Activated B cell treated with CpG ODN at 0.5 μM for 24 hours (primary cell): ENCODE measurements at places on chromosomes 2 and 18.

GRCh38 chr2:151161821-151162551 lies 99.7 kb downstream of the RBM43 start:
- DNase-seq = no peak

DNA sequence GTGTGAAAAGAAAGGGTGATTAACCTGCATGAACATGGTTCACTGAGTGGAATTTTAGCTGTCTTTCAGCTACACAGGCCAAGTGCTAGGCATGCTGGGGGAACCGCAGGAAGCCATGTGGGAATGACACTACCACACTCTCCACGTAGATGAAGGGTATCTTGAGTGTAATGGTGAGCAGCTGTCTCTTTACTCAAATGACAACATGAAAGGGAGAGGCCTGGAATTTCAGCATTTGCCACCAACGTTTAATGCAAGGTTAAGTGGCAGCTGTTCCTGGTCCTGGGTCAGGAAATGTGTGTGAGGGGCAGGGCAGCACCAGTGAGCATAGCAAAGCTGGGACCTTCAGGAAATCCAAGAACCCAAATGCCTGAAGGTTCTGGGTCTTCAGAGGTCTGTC lies 588.4 kb downstream of the SLC4A3 start:
- no peak for DNase-seq

GRCh38 chr2:221322741-221323140 lies 249.4 kb downstream of the EPHA4 start:
- no peak for DNase-seq

DNA sequence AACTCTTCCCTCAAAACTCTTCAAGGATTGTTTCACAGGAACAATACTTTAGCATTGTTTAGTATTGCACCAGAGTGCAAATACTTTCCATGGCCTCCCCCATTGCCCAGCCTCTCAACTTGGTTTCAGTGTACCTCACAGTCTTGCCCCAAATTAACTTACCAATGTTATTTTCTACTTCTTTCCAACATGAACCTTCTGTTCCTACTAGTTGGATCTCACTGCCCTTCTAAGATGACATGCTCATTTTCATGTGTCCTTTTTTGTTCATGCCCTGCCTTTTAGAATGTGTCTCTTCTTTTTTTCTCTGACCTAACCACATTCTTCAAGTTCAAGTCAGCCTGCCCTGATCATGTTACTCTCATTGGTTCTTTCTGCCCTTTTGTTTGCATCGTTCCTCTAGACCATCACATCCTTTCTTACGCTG lies 4.1 kb downstream of the SPATS2L start:
- DNase-seq = no peak

DNA sequence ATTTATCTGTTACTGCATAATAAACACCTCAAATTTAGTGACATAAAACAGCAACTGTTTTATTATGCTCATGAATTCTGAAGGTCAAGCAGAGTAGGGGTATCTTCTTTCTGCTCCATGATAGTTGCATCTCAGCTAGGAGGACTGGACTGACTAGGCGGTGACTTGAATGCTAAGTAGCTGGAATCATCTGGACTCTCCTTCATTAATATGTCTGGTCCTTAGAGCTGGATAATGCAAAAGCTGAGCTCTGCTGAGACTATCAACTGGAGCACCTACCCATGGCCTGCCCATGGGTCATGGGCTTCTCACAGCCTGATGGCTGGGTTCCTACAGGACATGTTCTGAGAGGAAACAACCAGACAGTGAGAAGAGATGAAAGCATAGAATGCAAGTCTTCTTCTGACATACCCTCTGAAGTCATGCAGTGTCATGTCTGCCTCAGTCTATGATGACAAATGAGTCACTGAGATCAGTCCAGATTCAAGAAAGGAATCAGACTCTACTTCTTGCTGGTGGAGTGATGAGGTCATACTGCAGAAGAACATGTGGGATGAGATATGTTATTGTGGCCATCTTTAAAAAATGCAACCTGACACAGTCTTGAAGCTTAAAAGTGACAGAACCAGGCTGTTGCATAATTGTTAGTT lies 174.2 kb upstream of the OSR1 start:
- DNase-seq = no peak

- no peak for DNase-seq
Observed at GRCh38 chr18:75439348-75439747, 11.8 kb upstream of the SMIM21 start.

DNA sequence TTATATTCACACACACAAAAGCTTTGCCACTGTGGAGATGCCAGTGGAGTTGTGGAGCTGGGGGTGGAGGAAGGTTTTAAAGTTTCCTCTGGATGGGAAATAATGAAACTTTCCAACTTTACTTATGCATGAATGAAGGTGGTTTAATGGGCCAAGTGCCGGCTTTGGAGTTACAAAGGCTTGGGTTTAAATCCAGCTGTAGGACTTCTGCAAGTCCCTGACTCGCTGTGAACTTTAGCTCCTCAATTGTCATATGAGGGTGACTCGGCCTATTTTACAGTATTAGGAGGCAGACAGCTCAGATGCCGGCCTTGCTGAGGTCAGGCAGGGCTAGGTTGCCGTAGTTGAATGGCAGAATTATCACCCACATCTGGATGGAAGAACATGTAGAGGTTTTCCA lies 415.8 kb upstream of the TRIB2 start:
- DNase-seq = no peak

DNA sequence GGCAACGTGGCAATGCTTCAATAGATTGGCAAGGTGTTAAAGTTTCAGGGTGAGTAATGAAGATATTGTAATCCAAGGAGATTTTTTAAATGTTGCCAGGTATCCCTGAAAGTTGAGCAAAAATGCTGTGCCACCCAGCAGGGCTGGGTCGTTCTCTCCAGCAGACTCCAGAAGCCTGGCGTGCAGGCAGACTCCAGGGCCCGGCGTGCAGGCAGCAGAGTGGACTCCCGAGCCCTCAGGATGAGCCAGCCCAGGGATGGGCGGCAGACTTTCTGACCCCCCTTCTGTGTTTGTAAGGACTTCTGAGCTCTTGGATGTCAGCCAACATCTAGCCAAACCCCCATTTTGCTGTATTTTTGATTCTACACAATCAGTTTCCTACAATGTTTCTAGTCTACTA lies 289.1 kb downstream of the ZNF516 start:
- no peak for DNase-seq

GRCh38 chr2:37529830-37530415 lies 141.5 kb downstream of the CDC42EP3 start:
- DNase-seq = no peak
